ENCODE measurements at places on chromosomes 6 and 20.

- DNase-seq: no peak
These were observed 26.1 kb upstream of the TBC1D7 start for GRCh38 chr6:13354331-13355042.

GRCh38 chr6:15184441-15184861 is 61.4 kb upstream of the JARID2 start:
- peak; percentile 1 for DNase-seq

DNA sequence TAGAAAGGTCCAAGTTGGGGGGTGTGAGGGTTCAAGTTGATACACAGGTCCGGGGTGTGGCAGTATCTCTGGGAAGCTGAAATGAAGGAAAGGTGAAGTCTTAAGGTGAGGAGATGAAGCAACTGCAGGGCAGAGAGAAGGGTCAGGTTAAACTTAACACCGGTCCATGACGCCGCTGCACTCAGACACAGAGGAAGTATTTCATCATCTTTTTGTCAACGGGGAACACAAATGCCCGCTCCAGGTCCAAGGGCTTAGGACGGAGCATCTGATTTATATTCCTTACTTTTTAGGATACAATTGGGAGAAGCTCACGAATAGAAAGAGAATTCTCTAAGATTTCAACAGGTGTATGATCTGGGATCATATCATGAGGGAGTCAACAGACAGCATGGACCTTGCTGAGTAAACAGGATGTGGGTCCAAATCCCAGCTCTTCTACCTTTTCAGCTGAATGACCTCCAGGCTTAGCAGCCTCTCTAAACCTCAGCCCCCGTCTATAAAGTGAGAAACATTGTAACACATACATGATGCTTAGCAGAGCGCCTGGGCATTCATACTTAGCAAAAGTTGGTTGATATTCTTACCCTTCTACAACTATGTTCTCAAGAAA is 197.5 kb downstream of the ATXN1 start:
- DNase-seq: no peak

DNA sequence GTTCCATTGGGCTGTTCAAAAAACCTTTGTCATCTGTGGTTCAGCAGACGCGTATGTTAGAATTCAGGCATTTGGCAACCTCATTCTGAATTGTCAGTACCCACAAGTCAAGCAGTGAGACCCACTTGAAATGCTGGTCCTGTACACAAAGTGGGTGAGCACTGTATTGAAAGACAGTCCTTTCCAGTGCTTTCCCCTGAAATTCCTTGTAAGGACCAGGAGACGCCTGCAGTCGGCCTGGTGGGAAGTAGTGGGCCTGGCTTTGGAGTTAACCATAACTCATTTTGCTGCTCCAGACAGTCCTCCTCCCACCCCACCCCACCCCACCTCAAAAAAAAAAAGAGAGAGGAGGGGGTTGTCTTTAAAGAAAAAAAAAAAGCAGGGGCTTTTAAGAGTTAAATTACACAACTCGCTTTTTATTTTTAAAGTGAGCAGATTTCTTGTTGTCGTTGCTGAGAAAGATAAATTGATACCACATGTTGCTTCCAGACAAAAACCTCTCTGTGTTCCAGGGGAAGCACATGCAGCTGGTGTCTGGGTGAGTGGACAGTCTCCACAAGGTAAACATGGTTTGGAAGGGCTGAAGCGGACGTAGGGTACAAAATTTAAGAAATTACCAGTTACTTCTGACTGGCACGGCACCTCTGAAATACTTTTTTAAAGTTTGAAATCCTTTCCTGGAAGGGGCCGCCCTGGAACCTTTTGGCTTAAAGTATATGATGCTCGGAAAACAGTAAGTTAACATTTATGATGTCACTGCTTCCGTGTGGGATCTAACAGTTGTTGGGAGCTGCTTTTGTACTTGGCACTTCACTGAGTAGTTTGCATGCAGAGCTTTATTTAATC is 95.3 kb downstream of the FOXO3 start:
- no peak for DNase-seq

- DNase-seq: no peak
These were observed 48.6 kb upstream of the FABP7 start for GRCh38 chr6:122730775-122731386.

DNA sequence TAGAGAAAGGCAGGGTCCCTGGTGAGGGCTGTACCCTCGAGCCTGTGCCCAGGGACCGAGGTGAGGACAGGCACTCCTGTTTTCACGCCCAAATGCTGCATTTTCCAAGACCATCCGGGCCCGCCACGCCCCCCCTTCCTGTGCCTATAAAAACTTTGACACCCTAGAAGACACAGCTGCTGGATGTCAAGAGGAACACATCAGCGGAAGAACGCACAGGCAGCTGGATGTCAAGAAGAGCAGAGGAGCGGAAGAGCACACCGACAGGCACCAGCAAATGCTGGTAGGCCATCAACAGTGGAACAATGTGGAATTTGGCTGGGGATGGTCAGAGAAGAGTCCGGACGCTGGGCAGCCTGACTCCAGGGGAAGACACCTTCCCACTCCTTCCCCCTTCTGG is 56.1 kb downstream of the TXLNB start:
- DNase-seq: no peak

DNA sequence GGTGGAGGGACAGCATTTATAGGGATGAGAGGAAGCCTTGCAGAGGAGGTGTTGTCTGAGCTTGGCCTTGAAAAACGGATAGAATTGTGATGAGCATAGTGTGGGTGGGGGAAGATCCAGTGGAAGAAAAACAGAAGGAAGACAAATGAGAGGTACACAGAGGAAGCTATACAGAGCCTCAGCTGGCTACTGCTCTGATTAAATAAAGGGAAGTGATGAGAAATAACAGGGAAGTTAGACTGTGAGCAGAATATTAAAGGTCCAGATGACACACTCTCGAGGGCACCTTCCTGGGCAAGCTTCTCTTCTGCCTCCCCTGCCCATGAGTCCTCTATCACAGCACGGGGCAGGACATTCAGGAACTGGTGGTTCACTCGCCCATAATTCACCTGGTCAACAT is 182.3 kb downstream of the KIF16B start:
- DNase-seq: no peak

GRCh38 chr6:144150710-144151657 is 667 bp downstream of the STX11 start:
- DNase-seq: peak; percentile 49

DNA sequence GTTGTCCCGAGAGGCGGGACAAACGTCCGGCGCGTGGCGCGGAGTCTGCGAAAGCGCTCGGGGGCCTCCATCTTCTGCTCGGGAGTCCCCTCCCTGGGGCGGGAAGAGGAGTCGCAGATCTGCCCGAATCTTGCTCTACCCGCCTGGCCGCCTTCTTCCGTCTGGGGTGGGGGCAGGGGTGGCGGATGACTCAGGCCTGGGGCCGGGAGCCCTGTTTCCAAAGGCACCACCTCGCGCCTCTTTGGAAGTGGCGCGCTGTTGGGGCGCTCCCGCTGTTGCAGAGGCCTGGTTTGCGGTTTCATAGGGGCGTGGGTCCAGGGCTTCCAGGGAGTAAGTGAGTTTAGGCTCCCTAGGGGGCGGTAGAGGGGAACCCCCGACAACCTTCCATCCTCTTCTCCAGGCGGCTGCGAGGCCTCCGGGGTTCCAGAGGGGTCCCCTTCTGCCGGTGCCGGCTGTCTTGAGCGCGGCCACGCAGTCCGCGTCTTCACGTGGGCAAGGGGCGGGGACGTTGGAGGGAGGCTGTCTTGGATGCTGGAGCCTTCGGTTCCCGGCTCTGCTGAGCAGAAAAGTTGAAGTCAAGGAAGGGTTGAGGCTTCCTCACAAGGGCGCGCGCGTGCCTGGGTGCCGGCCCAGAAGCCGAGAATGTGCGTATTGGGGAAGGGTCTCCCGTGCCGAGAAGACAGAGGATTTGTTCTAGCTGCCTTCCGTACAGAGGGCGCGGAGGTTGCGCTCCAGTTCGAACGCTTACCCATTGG is 2.6 kb upstream of the TFAP2C start:
- DNase-seq: no peak

- DNase-seq: no peak
These were observed 24.6 kb downstream of the JAG1 start for GRCh38 chr20:10649080-10649796.

DNA sequence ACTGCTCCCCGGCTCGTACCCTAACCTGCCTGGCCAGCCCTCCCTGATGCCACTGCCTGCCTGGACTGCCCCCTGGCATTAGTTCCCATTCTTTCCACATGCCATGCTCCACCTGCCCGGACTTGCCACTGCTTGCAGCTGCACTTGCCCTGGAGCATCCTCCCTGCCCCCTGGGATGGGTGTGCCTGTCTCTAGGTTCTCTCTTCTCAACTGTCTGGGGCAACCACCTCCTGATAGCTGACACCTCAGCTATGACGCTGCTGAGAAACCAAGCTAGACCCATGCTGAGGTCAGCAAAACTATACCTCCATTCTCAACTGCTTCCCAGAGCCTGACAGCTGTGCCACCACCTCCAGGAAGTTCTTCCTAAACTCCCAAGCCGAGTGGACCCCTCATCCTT is 72.1 kb downstream of the PERP start:
- DNase-seq: no peak

- no peak for DNase-seq
These were observed 201.3 kb upstream of the BTBD3 start for GRCh38 chr20:11716239-11716944.

- DNase-seq: no peak
These were observed 1106.4 kb upstream of the CITED2 start for GRCh38 chr6:140480852-140481251.

- DNase-seq: peak; percentile 64
These were observed 2.1 kb downstream of the VEGFA start for GRCh38 chr6:43771858-43772680.

DNA sequence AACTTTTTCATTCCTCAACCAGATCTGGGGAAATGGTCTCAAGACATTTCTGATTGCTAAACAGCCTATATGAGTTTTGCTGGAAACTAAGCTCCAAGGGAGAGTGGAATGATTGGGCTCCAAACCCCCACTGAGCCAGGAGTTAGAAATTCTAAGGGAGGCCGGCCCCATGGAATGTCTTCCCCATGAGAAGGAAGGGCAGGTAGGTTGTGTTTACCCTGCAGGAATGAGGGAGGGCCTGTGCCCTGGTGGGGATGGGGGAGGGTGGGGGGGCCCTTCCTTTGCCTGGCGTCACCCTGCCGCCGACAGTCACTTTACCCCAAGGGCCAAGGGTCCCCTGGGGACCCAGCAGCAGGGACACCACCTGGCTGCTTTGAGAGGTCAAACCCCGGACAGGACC is 298.9 kb downstream of the TFAP2C start:
- no peak for DNase-seq

- no peak for DNase-seq
These were observed 70.9 kb downstream of the B4GALT5 start for GRCh38 chr20:49642816-49643215.

- no peak for DNase-seq
These were observed 151.9 kb upstream of the SLC22A16 start for GRCh38 chr6:110628330-110628729.

DNA sequence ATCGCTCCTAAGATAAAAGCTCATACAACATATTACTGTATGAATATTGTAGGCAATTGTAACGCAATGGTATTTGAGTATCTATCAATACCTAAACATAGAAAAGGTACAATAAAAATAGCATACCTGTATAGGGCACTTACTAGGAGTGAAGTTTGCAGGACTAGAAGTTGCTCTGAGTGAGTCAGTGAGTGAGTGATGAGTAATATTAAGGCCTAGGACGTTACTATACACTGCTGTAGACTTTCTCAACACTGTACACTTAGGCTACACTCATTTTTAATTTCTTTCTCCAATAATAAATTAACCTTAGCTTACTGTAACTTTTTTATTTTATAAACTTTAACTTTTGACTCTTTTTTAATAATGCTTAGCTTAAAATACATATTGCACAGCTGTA is 546.9 kb downstream of the HACE1 start:
- no peak for DNase-seq

GRCh38 chr6:25035512-25036435 is 100.0 kb upstream of the RIPOR2 start:
- DNase-seq: no peak

- DNase-seq: no peak
These were observed 24.2 kb downstream of the PDRG1 start for GRCh38 chr20:31927627-31928159.

DNA sequence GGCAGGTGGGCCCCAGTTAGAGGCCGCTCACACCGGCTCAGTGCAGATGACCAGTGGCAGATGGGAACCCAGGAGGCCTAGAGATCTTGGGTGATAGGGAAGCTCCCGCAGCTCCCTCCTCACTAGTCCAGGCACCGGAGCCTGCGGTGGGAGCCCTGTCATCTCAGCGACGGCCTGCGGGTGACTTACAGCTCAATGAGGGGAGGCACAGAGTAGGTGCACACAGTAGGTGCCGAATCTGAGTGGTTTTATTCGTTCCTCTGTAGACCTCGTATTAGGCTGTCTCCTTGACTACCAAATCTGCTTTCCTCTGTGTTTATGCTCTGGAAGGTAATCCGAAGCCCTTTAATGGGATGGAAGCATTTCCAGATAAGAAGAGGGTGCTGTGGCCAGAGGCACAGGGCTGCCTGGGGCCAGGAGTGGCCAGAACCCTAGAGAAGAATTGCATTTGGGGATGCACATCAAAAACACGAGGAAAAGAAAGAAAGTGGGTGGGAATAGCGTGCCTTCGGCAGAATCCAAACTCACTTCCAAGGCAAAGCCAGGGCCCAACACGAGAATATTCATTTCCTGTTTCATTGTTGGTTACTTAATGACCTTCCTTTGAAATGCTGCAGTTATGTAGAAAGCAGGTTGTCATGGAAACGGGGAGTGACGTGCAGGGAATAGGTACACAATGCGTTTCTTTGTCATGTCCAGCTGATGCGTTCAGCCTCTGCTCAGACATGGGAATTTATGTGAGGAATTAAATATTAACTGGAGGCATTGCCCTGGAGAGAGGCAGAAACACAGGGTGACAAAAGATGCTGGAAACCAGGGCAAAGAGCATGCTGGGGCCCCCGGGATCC is 24.7 kb downstream of the MYT1 start:
- no peak for DNase-seq

GRCh38 chr6:148249679-148250375 is 92.8 kb upstream of the SASH1 start:
- no peak for DNase-seq

- no peak for DNase-seq
These were observed 218.0 kb downstream of the THBS2 start for GRCh38 chr6:169035385-169036240.

- DNase-seq: no peak
These were observed 19.8 kb downstream of the BFSP1 start for GRCh38 chr20:17511401-17511800.

GRCh38 chr20:29873946-29874345 is 1383.5 kb upstream of the DEFB115 start:
- no peak for DNase-seq

- DNase-seq: no peak
These were observed at the start of gene ARMC12 for GRCh38 chr6:35736982-35737412. Gene ARMC12, plus strand, starts transcription at chr6:35737032. Its CDS starts 77 bp downstream, at chr6:35737109.

GRCh38 chr6:54716877-54717276 is 129.7 kb upstream of the FAM83B start:
- no peak for DNase-seq

GRCh38 chr6:106626485-106626884 is 2.8 kb downstream of the RTN4IP1 start:
- DNase-seq: no peak

GRCh38 chr6:134437376-134437775 is 119.5 kb upstream of the SGK1 start:
- DNase-seq: peak; percentile 29

GRCh38 chr6:131372535-131372934 is 200.5 kb upstream of the ARG1 start:
- DNase-seq: no peak

GRCh38 chr20:6355754-6356451 is 233.1 kb upstream of the FERMT1 start:
- no peak for DNase-seq

GRCh38 chr6:35209081-35209480 is 4.7 kb upstream of the SCUBE3 start:
- no peak for DNase-seq

GRCh38 chr20:11769825-11770224 is 147.9 kb upstream of the BTBD3 start:
- DNase-seq: no peak

- DNase-seq: no peak
These were observed 44.2 kb downstream of the FGD2 start for GRCh38 chr6:37049758-37050044.
